ENCODE measurements at places on chromosomes 6 and 20. TPM values are rescaled to one million over a fixed set of nuclear protein-coding genes. Genes with fewer than 3 reads are reported as not detected.

SLC17A2 gene
- not detected for total RNA-seq

MUC21 gene
- total RNA-seq: not detected

BACH2 gene
- total RNA-seq: 0.17 TPM

MROH8 gene
- total RNA-seq: 1.5 TPM

TSPO2 gene
- total RNA-seq: not detected

RIPPLY2 gene
- not detected for total RNA-seq

SNAI1 gene
- total RNA-seq: 2.3 TPM

SYNGAP1 gene
- total RNA-seq: 16.1 TPM

BTN1A1 gene
- not detected for total RNA-seq

OTOR gene
- not detected for total RNA-seq

SNX5 gene
- 59.6 TPM for total RNA-seq

DEFB132 gene
- total RNA-seq: not detected

TNFAIP3 gene
- 31.6 TPM for total RNA-seq

PRR18 gene
- not detected for total RNA-seq

MUCL3 gene
- not detected for total RNA-seq

BEND3 gene
- total RNA-seq: 2.5 TPM

DHX35 gene
- 9.0 TPM for total RNA-seq

PNLDC1 gene
- 0.20 TPM for total RNA-seq

PRPH2 gene
- total RNA-seq: 0.91 TPM

HSPA1A gene
- total RNA-seq: 133 TPM

STMND1 gene
- not detected for total RNA-seq

NHLRC1 gene
- 2.6 TPM for total RNA-seq

TRIM40 gene
- not detected for total RNA-seq

POM121L2 gene
- not detected for total RNA-seq

CAGE1 gene
- 0.07 TPM for total RNA-seq

MOXD1 gene
- 41.5 TPM for total RNA-seq

ESR1 gene
- 1.8 TPM for total RNA-seq

COL21A1 gene
- total RNA-seq: 23.1 TPM

PPARD gene
- total RNA-seq: 17.1 TPM

VSX1 gene
- total RNA-seq: not detected

FOXF2 gene
- total RNA-seq: 0.78 TPM

SLC26A8 gene
- 0.07 TPM for total RNA-seq

RNF217 gene
- 46.2 TPM for total RNA-seq

ALDH5A1 gene
- 1.9 TPM for total RNA-seq

MCHR2 gene
- total RNA-seq: not detected

SLC52A3 gene
- not detected for total RNA-seq

TMEM170B gene
- 2.2 TPM for total RNA-seq
